Fibroblast of lung (primary cell): ENCODE measurements at places on chromosomes 3 and 15. TPM values are rescaled to one million over a fixed set of nuclear protein-coding genes. Genes with fewer than 3 reads are reported as not detected.

GRCh38 chr3:173371848-173372487, 25.6 kb upstream of the NLGN1 start:
- peak; percentile 30 for DNase-seq

- no peak for DNase-seq
Measured at GRCh38 chr3:15973414-15973813, 175.6 kb upstream of the ANKRD28 start.

GRCh38 chr3:120429921-120430361, 20.9 kb downstream of the FSTL1 start:
- DNase-seq: peak; percentile 65

GRCh38 chr3:87206070-87206469, 21.0 kb upstream of the CHMP2B start:
- DNase-seq: peak; percentile 87

DNA sequence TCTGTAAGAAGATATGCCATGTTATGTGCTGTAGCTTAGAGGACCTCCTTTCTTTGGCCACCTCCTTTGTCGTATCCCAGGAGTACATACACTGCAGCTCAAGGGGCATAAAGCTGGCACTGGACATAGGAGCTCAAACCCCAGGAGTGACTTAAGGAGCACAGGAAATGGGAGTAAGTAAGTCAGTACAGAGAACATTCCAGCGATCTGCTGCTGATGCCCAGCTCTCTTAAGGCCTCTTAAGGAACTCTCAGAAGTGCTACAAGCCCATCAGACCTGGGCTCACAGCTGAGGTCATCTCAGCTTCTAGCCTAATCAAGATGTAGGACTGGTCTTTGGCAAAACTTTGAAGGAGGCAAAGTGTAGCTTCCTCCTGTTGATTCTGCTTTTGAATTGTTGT, 21.6 kb upstream of the ACTL6A start:
- DNase-seq: no peak

DNA sequence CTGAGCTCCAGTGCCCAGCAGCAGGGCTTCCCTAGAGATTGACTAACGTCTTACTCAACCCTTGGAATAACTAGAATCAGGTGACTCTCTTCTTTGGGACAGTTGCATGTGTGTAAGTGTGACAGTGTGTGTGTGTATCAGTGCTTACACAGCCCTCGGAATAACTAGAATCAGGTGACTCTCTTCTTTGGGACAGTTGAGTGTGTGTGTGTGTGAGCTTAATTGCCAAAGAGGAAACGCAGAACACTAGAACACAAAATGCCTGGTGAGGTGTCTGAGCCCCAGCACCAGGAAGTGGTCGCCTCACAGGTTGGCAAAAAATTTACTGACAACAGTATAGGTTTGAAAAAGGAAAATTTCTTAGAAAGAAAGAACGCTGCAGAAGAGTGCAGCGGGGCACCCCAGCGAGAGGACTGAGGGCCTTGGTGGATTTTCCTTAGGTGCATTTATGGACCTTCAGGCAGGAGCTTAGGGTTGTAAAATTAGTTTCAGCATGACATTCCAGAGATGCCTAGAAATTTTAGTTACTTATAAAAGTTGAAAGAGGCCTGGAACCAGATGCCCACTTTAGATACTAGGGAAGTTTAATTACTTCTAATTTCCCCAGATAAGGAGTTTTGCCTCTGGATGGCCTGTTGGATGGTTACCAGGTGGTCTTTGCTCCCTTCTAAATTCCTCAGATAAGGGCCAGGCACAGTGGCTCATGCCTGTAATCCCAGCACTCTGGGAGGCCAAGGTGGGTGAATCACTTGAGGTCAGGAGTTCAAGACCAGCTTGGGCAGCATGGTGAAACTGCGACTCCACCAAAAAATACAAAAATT, 3.7 kb upstream of the WDR82 start:
- no peak for DNase-seq

Gene TGM4
- total RNA-seq: not detected in 2 replicates

Gene GCNT3
- total RNA-seq: 0.17 and 0.26 TPM in 2 replicates

Gene DZIP1L
- total RNA-seq: 16.9 and 22.6 TPM in 2 replicates

Gene OXTR
- 0.26 and 3.6 TPM in 2 replicates for total RNA-seq

Gene CRABP1
- not detected in 2 replicates for total RNA-seq
